ENCODE measurements at places on chromosomes 12 and 14.

DNA sequence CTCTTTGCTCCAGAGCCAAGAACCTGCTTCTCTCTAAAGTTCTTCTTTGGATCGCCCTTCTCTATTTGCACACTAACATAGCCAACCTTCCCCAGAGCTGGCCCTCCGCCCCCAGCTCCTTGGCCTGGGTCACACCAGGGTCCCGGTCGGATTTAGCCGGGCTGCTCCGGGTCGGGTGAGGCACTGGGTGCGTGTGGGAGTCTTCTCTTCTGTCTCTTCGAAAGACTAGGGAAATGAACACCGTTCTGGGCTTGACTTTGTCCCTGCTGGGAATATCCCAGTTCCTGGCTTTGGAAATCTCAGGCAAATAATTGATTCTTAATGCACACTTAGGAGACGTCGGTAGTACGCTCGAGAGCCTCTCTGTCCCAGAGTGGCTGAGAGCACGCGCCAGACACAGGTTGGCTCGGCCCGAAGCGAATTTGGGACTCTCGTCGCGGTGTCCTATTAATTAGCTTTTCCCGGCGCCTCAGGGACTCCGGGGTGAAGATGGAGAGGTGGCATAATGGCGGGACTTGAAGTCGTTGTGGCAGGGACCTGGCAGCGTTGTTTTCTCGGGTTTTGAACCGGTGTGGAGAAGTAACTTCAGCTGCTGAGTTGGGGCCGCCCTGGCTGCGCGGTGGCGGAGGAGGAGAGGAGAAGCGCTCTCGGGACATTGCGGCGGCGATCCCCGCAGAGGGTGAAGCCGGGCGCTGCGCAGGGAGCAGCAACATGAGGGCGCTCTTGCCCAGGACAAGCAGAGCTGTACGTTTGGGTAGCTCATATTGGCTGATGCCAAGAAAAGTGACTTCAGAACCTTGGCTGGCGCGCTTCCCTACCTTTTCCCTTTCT, 7.5 kb downstream of the FOXG1 start:
- DNase-seq: peak; percentile 17

GRCh38 chr12:98126637-98127335, 388.6 kb upstream of the TMPO start:
- no peak for DNase-seq

GRCh38 chr14:23122086-23122485, 3.0 kb upstream of the CEBPE start:
- DNase-seq: no peak

DNA sequence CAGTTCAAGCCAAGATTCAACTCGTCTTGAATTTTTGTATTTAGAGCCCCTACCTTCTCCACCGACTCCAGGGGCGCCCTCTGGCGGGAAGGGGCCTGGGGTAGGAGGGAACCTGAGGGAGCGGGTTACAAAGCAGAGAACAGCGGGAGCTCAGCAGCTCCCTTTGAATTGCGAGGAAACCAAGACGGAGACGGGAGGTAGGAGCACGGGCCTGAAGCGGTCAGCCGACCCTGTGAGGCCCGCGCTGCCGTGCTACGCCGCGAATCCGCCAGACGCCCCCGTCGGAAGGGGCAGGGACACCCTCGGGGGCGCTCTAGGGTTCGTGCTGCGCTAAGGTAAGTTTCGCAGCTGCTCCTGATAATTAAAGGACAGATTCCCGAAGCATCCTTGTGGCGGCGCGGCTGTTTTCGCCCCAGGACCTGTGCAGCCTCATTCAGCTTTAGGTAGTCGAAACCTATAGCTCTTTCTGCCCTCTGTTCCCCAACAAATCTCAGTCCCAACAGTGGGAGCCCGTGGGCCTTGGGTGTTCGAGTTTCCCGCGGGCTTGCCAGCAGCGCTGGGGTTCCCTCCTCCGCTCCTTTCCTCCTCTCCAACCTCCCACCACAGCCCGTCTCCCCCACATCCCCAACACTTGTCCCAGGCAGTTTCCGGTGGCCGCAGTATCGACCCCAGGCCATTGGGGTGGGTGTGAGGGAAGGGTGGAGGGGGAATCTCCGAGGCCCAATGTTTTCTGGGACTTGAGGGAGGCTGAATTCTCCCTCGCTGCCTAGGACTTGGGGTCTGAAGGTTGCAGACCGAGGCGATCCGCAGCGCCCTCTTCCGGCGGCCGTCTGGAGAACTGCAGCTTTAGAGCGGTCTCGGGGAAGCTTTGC, 5.1 kb upstream of the NKX2-1 start:
- peak; percentile 9 for DNase-seq

DNA sequence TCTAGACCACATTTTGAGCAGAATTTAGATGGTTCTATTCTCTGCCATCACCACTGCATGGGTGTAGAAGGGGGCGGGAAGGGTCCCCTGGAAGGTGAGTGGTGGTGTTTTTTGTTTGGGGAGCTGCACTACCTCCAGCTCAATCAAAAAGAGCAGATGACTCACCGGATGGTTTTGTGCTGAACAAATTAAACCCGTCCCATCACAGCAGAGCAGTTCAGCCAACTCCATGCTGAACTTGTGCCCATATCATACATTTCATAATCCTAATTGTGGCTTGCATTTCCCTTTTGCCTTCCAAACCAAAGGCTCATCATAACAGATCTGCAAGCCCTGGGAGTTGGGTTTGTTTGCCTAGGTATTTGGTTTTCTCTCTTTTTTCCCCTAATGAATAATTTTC, 53.0 kb upstream of the RPH3A start:
- no peak for DNase-seq

- DNase-seq: no peak
Measured at GRCh38 chr12:123997033-123997822, 24.2 kb downstream of the ZNF664 start.

DNA sequence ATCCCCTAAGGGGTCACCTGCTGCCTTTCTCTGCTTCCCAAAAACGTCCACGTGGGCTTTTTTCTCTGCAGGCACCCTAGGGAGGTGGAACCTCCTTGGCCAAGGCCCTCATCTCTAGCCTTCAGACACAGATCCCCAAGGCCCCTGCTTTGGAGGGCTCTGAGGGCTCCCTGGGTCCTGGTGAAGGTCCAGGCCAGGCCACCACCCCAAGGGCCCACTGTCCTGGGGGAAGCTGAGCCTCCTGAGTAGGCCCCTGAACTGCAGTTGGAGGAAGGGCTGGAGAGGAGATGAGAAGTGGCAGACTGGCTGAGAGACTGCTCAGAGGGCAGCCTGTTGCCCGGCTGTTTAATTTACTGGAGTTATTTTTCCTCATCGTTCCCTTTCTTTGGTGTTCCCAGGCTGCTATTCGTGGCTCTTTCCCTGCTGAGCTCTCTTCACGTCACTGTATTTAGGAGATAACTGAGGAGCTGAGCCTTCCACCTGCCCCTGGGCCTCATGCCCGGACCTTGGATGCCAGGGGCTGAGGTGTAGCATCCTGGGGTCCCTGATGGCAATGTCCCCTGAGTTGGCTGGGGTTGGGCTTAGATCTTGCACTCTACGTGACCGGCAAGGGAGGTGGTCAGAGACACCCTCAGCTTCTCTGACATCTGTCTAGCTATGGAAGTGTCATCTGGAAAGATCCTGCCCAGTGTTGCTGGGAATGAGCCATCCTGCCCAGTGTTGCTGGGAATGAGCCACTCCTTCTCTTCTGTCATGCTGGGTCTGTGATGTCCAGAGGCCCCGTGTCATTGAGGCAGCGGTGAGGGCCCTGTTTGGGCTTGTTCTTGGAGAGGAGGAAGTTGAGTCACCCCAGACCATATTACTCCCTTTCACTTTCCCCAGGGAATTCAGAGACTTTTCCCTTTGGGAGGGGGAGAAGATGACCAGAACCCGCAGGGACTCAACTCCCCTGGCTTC, 139.8 kb downstream of the TSPAN9 start:
- peak; percentile 72 for DNase-seq
